ENCODE measurements at places on chromosomes 12 and 14.

DNA sequence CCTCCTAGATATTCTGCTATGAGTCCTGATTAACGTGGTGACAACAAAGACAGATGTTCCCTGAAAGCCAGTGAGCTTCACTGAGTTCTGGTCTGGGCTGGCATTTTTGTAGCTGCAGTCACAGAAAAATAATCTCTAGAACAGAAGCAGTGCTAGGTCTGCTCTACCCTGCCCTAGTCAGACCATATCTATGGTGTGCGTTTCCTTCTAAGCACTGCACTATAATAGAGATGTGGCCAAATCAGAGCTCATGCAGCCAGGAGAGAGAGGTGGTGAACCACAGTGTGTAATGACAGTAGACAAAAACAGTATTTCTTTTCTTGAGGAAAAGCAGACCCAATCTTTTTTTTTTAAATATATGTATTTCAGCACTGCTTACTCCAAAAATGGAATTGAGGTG lies 76.3 kb downstream of the CMAS start:
- no peak for DNase-seq

DNA sequence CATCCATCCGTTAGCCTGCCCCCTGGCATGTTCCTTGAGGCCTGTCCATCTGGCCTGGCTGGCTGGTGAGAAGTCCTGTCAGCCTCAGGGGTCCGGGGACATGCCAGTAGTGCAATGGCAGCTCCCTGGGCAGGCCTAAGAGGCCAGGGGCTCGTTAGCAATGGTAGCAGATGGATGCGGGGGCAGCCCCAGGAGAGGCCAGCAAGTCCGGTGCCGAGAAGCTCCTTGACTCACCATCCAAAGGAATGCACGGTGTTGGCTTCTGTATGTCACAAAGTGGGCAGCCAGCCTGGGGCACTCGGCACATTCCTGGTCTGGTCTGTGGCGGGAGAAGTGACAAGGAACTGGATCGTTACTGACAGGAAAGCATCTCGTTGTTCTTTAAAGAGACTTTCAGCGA lies 319.9 kb downstream of the CACNA1C start:
- no peak for DNase-seq

- peak; percentile 43 for DNase-seq
Measured at GRCh38 chr12:120466560-120467315, 2.8 kb downstream of the SRSF9 start.

DNA sequence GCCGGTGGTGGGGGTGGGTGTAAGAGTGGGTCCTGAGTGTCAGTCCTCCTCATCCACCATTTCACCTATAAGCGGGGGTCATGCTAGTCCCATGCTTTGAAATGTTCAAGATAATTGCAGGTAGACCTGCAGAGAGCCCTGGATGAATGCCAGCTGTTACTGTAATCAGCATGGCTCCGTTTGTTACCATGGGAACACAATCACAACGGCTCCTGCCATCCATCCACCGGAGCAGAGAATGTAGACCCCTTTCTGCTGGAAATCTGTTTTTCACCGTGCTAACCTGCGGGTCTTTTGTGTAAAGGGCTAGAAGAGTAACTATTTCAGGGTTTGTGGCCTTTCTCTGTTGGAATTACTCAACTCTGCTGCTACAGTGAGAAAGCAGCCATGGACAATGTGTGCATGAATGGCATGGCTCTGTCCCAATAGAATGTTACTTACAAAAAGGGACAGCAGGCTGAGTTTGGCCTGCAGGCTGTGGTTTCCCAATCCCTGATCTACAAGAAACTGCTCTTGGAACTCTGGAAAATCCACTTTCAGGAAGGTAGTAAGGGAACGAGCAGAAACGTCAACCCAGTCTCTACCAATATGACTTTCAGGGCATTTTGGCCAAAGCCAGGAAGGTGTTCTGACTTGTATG lies 36.1 kb downstream of the KCTD10 start:
- no peak for DNase-seq

GRCh38 chr12:54304187-54304810 lies 3.5 kb upstream of the NFE2 start:
- DNase-seq = no peak

- no peak for DNase-seq
Measured at GRCh38 chr12:110923692-110924334, 3.4 kb upstream of the MYL2 start.

DNA sequence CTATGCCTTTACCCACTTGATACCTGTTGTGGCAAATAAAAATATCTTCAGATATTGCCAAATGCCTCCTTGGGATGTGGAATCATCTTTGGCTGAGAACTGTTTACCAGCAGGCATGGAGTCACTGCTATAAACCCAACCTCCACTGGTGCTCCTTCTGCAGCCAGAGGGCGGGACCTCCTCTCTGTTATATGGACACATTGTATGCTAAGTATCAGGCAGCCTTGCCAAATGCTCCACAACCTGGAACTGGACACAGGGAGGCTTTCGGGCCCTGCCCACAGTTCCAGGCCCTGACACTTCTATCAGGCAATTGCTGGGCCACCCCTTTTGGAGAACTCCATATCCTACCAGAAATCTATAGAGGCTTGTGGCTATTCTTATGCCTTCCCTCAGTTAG lies 201.0 kb downstream of the TMX1 start:
- DNase-seq = no peak

DNA sequence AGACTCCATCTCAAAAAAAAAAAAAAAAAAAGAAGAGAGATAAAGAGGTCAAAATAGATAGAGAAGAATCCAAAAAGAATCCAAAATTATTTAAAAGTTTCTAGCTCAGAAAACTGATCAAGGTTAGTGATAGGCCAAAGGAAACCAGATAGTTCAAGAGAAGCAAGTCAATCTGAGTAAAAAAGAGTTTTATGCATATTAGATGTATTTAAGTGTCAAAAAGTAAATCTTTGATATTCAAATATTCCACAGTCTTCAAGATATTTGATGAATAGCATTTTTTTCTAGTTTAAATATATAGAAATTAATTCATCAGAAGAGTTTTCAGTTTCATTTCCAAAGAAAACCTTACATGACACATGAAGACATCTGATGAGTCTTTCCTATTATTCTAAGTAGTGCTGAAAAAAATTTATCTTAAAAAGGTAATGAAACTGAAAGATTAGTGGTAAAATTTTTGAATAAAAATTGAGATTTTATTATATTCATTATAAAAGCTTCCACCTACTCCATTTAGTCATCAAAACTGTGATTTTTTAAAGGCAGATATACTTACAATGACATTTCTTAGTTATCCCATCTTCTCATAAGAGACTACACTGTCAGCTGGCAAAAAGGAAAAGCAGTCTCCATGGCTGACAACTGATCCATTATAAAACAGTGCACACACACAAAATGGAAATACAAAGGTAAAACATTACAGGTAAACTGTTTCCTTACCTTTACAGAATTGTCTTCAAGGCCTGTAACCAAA lies 68.6 kb downstream of the RPS6KA5 start:
- DNase-seq = no peak

GRCh38 chr14:54600717-54601109 lies 33.8 kb downstream of the SAMD4A start:
- DNase-seq = peak; percentile 90

- DNase-seq = peak; percentile 74
Measured at GRCh38 chr12:51620448-51620847, 29.4 kb downstream of the SCN8A start.

DNA sequence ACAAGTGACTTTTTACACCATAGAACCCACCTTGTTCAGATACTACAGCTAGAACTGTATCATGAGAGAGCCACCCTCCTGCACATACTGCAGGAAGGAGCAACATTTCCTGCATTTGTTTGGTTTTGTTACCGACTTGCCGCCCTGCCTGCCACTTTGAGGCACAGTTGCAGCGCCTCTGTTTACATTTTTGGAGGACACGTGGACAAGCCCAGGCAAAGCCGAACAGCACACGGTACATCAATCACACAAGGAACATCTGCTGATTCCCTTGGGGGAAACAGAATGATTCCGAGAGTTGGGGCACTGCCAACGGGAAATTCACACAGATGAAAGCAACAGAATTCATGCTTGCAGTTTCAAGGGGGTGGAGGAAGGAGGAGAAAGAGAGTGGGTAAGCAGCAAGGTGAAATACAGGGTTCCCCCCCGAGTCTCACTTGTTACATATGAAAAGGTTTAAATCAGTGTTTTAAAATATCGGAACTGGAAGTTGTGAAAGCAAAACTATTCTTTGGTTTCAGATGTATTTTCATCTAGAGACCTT lies 110.7 kb downstream of the BTG1 start:
- peak; percentile 88 for DNase-seq

GRCh38 chr14:96191353-96191752 lies 13.3 kb upstream of the BDKRB2 start:
- no peak for DNase-seq

Measured in fibroblast of skin of abdomen (primary cell).